Activated gamma-delta T cell treated with Interleukin-2 at 50 U/mL for 16 hours (primary cell): ENCODE measurements at places on chromosomes 2 and 18.

DNA sequence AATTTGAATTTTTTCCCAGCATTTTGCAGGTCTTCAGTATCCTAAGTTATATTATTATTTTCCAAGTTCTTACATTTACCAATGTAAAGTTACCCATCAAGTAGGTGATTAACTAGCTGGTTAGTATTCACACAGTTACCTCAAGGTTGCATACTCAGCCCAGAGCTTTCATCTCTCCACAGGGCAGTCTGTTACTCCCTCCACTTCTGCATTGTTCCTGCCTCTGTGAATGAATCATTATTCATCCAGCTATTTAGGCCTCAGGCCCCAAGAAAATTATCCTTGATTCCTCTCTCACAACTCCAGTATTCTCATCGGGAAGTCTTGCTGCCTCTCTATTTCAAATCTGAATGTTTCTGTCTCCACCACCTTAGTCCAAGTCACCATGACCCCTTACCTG is 92.2 kb downstream of the SMC6 start:
- no peak for DNase-seq

DNA sequence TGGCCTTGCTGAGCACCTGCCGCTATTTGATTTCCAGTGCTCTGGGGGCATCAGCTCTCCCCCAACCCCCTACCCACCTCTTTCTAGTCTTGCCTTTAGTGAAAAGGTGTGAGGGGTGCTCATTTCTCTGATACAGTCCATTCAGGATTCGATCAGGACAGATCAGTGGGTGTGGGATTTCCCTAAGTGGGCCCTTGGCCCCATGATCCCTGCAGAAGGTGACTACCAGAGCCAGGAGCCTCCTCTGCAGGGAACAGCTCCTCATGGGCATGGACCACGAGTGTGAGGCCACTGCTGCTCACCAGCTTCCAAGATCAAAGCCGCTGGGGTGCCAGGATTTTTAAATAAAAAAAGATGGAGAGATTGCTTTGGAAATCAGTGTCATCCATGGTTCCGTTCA is 835.2 kb upstream of the ID2 start:
- DNase-seq = no peak

GRCh38 chr2:60595953-60596352 is 42.5 kb upstream of the BCL11A start:
- no peak for DNase-seq

- no peak for DNase-seq
These were observed 636 bp upstream of the IMMT start for GRCh38 chr2:86195808-86196387.

DNA sequence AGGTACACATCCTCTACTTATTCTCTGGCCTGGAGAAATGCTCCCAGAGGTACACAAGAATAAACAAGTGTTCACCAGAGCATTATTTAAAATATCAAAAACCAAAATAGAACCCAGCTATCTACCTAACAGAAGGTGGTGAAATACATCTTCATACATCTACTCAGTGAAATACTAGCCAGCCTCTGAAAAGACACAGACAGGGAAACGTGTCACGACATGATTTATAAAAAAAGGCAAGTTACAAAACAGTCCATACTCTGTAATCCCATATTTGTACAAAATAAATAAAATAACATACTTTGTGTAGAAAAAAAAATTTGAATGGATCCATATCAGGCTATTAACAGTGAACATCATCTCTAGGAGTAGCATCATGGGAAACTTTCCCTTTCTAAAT is 38.2 kb downstream of the KANSL3 start:
- DNase-seq = no peak

DNA sequence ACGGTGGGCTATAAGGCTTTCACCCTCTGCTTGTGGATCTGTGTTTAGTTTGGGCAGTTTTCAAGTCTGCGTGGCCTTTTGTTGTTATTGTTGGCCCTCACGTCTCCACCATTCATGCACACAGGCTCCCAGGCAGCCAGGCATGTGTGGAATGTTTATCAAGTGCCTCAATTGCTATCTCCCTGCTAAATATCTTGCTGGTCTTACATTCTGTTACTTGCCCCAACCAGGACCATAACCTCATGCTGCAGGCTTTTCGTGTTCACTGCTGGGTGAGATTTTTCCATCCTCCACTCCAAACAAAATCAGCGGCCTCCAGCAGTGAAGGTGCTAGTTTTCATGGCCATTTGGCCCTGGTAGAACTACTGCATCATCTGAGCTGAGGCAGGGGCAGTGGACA is 63.0 kb upstream of the DSC1 start:
- DNase-seq = no peak

- no peak for DNase-seq
These were observed 772.6 kb downstream of the TSN start for GRCh38 chr2:122528061-122528460.

DNA sequence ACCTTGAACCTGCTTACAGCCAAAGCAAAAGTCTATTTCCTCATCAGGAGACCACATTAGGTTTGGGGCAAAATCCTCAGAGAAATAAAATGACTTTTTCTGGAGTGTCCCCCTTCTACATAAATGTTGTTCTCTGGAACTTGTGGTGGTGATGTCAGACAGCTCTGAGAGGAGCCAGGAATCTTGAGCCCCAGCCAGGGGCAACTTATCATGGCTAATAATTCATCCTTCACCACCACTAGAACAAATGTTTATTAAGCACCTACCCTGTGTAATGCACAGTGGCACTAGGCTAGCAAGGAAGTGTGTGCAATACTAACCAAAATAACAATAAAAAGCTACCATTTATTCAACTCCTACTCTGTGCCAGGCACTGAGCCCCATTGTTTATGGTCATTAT is 9.0 kb upstream of the BMP10 start:
- DNase-seq = no peak

- DNase-seq = no peak
These were observed 411.8 kb downstream of the MTX2 start for GRCh38 chr2:176680916-176681516.

- no peak for DNase-seq
These were observed 106.5 kb upstream of the SCN1A start for GRCh38 chr2:166234112-166234846.
